ENCODE measurements at places on chromosomes 16 and 17.

DNA sequence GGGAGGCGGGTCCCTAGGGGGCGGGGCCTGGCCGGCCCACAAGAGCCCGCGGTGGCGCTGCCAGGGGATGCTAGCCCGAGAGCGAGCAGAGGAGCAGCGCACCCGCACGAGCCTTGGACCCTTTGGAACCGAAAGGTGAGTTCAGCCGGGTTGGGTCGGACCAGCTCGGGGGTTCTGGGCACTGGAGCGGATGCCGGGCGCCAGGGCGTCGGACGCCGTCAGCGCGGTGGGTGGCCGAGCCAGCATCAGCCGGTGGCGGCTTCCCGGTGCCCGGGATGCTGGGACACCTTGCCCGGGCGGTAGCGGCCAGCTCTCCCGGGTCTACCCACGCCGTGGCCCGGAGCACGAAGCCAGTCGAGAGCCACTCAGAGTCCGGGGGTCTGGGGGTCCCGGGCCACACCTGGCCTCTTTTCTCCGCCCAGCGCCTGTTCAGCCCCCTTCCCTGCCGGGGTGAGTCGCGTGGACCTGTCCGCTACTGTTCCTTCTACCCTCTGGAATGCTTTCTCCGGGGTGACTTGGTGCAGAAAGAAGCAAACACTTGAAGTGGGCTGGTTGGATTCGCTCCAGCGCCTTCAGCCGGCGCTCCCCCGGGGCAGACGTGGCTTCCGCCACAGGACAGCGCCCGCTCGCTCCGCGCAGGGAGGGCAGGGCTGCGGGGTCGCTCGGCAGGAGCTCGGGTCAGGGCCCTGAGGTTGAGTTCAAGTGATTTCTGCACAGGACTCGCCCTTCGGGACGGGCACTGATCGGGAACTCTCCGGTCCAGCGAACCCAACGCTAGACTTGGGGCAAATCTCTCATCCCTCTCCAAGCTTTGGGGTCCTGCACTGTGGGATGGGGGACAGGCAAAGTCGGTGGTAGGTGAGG, at the start of gene SCNN1G:
Gene SCNN1G, plus strand, starts transcription at position 67 of the 864 bp plus-strand sequence. CDS start 3,527 bp downstream, outside the sequence.
- no peak for DNase-seq

DNA sequence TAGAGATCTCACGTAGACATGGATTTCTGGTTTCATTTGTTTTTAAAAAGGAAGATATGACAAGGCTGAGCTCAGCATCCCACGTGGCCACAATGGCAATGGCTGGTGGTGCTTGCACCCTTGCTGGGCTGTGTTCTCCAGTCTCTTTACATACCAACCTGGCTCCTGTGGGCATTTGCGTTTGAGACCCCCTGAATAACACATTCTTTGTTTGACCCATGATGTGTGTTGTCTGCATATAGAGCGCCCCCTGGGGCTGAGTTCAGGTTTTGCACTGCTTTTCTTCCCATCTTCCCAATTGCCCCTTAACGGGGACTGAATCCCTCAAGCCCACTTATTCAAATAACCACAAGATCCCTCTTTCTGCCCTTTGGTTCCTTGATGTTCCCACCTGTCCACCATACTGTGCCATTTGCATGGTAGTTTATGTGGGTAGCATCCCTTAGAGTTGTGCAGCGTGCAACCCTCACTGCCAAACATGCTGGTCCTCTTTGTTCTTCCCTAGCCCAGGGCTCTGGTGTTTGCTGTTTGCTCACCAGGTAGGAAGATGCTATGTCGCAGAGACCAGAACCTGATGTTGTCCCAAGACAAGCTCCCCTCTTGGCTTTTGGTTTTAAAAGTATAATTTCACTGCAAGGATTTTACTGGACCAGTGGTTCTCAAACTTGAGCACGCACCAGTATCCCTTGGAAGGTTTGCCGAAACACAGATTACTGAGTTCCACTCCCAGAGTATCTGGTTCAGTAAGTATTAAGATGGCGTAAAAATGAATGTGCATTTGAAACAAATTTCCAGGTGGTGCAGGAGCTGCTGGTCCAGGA, 38.5 kb upstream of the NKD1 start:
- DNase-seq: no peak

DNA sequence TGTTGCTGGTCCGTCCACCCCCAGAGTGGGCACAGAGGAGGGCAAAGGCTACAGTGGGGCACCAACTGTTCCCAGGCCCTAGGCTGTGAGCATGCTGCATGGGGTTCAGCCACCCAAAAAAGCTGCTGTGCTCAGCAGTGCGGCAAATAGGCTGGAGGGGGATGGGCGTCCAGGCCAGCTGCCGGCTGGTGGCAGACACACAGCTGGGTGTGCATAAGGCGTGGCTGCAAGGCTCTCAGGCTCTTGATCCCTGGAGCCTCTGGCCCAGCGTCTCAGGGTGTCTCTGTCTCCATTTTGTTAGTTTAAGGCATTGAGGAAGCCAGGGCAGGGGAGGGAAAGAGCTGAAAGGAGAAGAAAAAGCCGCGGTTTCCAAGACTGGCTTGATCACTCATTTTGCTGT, 8.8 kb downstream of the RPL19 start:
- DNase-seq: no peak

DNA sequence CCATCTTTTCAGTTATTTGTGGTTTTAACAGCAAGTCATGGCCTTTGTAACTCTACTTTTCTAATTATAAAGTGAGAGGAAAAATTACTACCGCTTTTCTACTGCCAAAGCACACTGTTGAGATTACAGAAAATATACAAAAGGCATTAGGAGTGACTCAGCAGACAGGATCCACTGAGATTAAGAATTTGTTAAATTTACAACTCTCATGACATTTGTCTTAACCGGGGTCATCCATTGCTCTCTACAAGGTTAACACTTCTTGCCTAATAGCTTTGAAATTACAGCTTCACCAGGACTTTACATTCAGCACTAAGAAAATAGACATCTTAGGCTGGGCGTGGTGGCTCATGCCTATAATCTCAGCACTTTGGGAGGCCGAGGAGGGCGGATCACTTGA, 93.4 kb downstream of the SSH2 start:
- DNase-seq: no peak

GRCh38 chr16:15556130-15556529, 86.8 kb downstream of the MARF1 start:
- DNase-seq: no peak

DNA sequence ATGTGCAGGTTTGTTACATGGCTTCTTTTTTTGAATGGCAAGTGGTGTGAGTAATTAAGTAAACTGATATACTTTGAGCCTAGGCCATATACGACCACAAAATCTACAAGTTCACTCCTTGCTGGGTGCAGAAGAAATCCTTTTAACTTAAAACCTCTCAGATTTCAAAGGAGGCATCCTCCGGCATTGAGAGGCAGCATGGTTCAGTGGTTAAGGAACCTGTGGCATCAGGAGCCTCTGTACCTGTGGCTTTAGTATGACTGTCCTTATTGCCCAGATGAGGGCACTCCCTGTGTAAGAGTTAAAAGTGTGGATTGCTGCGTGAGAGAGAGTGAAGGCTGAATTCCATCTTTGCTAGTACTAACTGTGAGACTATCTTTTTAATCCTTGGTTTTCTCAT, 3.3 kb downstream of the NLRP1 start:
- no peak for DNase-seq

DNA sequence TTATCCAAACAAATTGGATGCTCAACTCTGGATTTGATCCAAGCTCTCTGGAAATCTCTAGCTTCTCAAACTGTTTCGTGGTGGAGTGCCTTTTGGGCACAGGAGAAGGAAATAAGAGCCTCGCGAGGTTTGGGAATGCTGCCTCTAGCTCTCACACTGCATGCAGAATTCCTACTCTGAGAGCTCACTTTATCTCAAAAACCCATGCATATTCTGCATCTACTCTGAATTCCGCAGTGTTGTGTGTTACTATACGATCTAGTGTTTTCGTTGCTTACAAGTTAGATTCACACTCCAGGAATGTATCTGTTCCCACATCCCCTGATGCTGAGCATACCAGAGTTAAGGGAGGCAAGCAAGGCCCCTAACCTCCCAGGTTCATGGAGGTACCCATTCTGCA, 462.7 kb downstream of the WWOX start:
- no peak for DNase-seq

DNA sequence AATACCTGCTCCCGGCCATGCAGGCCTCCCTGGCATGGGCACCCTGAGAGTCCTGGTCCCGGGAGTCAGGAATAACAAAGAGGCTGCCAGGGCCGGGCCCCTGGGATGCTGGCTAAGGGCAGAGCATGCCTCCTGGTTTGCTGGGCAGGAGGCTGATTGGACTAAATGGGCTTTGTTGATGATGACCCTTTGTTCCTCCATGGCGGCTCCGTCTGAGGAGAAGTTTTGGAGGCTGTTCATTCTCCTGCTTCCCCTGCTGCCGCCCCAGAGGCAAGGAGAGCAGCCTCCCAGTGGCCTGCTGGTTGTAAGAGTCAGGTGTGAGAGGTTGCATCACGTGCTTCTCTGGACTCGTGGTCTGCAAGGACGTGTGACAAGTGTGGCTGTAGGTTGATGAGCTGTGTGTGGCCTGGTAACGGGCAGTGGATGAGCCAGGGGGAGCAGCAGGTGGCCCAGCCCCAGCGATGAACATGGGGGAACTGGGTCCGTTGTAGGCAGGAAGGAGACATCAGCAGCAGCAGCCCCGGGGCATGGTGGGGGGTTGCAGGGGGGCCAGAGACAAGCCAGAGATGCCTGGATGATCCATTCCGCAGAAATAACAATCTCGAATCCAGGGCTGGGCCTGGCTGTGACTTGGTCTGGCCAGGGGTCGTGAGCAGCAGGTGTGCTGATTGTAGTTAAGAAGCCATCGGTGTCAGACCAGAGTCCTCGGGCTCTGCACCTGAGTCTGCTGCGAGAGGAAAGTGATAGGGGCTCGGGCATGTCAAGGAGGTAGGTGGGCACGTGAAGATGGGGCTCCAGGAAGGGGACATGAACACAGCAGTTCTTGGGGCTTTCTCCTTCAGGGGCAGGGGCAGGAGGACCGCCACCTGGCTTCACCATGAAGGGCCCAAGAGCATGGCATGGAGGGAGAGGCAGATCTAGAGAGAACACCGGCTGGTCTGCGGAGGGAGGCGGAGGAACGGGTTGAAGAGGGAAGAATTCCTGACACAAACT, 101.4 kb downstream of the TNFRSF13B start:
- DNase-seq: no peak

GRCh38 chr17:4537451-4538235, 17.5 kb downstream of the MYBBP1A start:
- no peak for DNase-seq

GRCh38 chr16:76653390-76654026, 376.3 kb downstream of the CNTNAP4 start:
- no peak for DNase-seq

GRCh38 chr17:77086433-77087010, 54.2 kb upstream of the SEC14L1 start:
- no peak for DNase-seq

- no peak for DNase-seq
These were observed 49.8 kb upstream of the XYLT1 start for GRCh38 chr16:17520561-17520960.

DNA sequence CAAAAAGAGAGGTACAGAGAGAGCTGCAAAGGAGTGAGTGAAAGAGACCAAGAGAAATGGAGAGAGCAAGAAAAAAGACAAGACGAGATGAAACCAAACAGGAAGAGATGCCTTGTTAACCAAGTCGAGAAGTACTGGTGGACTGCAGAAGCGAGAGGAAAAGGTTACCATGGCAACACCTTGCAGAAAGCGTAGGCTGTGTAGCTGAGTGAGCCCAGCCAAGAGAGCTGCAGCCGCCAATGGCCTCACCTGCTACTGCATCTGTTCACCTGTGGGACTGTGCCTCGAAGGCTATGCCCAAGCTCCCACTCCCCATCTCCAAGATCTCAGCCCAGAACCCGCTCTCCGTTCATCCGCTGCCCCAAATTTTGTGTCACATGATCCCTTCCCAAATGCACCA, 161.3 kb downstream of the SLC39A11 start:
- DNase-seq: no peak

- DNase-seq: no peak
These were observed 217.3 kb upstream of the ERCC4 start for GRCh38 chr16:13702614-13703013.

DNA sequence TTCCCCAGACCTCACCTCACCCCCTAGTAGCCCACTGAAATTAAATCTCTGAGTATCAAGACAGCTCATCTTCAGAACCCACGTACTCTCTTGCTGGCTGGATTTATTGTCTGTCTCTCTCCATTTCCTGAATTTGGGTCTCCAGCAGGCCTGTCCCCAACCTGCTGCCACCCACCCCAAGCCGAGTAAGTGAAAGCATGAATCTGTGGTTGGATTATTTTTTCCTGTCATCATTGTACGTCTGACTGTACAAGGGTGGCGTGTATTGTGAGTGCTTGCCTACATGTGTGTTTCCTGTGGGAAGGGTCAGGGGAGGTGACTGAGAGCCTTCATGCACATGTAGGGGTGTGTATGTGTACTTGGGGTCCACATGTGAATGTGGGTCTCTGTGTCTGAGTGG, 5.4 kb downstream of the TNP2 start:
- no peak for DNase-seq

- no peak for DNase-seq
These were observed 34.2 kb upstream of the CRHR1 start for GRCh38 chr17:45749831-45750335.

DNA sequence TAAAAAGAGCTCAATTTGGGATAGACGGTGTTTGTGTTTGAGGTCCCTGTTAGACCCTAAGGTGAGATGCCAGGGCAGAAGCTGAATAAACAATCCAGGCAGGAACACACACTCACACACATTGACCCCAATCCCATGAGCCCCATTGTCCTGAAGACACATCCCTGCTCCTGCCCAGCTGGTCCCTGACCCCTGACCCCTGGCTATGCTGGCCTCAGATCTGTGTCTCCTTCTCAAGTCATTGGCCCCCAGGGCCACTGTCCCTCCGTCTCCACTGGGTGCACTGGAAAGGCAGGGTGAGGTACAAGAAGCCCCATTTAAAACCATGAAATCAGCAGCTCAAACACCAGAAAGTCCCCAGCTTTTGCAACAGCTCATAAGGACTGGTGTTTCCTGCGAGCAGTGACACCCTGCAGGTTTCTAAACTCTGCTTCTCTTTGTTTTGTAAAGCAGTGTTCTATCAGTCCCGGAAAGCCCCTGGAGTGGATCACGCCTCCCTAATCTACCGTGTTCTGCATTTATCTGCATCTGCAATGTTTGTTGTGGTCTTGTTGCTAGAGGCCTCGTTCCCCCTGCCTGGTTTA, 18.0 kb upstream of the ASGR2 start:
- DNase-seq: no peak

DNA sequence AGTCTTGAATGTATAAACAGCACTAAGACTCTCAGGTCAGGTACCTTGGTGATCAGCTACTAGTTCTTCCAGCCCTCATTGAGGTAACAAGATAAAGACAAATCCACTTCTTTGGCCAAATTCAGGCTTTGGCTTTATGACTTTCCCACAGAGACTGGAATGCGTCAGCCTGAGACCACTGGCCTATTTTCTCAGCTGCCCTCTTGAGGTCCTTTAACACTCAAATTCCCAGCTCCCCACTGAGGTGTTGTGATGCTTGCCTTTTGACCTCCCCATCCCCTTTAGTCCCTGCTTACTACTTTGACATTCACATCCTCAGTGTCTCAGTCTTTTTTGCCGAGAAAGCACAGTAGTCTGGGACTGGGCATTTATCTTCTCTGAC, 10.6 kb downstream of the TNFAIP1 start:
- no peak for DNase-seq

Data from brain pericyte (primary cell).